ENCODE measurements at places on chromosomes 5 and 9.
A peak's percentile ranks its signal among the peaks of the same experiment; 100 is the strongest.

GRCh38 chr5:176365351-176366231 lies at the start of gene ARL10:
ARL10 (plus strand) TSS chr5:176365487; CDS start chr5:176365564, 77 bp downstream.
- no peak within 1 kb of the TSS for H3K27ac ChIP-seq
- peak within 1 kb of the TSS; percentile 83 for H3K4me3 ChIP-seq
- peaks cover 3% of the 10 kb centered on the region for H3K4me1 ChIP-seq
- H3K27me3 ChIP-seq: peaks cover 57% of the 10 kb centered on the region
- peak; percentile 65 for DNase-seq

GRCh38 chr5:172910828-172911627 lies 48.2 kb upstream of the RPL26L1 start:
- DNase-seq: peak; percentile 36
- no peaks in the 10 kb centered on the region for H3K27me3 ChIP-seq
- H3K27ac ChIP-seq: no peak overlapping the region
- 0 out of 2 replicates have a peak, but pooled peaks cover 10% of the 10 kb centered on the region for H3K36me3 ChIP-seq

DNA sequence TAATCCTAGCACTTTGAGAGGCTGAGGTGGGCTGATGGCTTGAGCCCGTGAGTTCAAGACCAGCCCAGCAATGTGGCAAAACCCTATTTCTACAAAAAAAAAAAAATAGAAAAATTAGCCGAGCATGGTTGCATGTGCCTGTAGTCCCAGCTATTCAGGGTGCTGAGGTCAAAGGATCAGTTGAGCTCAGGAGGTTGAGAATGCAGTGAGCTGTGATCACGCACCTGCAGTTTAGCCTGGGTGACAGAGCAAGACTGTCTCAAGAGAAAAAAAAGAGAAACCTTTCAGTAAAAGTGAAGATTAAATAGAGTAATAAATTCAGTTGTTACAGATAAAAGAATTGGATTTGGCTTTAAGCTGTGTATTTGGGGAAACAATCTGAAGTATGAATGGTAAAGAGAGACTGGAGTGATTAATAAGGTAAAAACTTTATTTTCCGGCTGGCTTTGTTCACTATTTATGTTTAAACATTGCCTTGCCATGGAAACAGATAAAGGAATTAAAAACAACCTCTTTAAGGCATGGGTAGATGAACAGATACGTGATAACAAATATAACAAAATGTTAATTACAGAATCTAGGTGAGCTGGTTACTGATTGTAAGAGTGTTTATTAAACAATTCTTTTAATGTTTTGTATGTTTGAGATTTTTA lies 56.0 kb upstream of the PCAT7 start:
- no peaks in the 10 kb centered on the region for H3K4me1 ChIP-seq
- H3K4me3 ChIP-seq: no peak overlapping the region
- H3K27me3 ChIP-seq: no peaks in the 10 kb centered on the region
- H3K36me3 ChIP-seq: no peaks in the 10 kb centered on the region
- DNase-seq: no peak
- H3K27ac ChIP-seq: no peak overlapping the region

- H3K27ac ChIP-seq: no peak overlapping the region
- DNase-seq: no peak
- H3K4me1 ChIP-seq: peaks cover 5% of the 10 kb centered on the region
- peaks cover 8% of the 10 kb centered on the region for H3K36me3 ChIP-seq
- H3K27me3 ChIP-seq: peaks cover 3% of the 10 kb centered on the region
- H3K4me3 ChIP-seq: no peak overlapping the region
Measured at GRCh38 chr9:37897665-37898064, 6.3 kb downstream of the SLC25A51 start.

- DNase-seq: no peak
- H3K27ac ChIP-seq: peak overlapping the region; percentile 40
- H3K4me1 ChIP-seq: peaks cover 3% of the 10 kb centered on the region
- H3K36me3 ChIP-seq: no peaks in the 10 kb centered on the region
Measured at GRCh38 chr5:88836195-88836838, 46.7 kb downstream of the MEF2C start.

DNA sequence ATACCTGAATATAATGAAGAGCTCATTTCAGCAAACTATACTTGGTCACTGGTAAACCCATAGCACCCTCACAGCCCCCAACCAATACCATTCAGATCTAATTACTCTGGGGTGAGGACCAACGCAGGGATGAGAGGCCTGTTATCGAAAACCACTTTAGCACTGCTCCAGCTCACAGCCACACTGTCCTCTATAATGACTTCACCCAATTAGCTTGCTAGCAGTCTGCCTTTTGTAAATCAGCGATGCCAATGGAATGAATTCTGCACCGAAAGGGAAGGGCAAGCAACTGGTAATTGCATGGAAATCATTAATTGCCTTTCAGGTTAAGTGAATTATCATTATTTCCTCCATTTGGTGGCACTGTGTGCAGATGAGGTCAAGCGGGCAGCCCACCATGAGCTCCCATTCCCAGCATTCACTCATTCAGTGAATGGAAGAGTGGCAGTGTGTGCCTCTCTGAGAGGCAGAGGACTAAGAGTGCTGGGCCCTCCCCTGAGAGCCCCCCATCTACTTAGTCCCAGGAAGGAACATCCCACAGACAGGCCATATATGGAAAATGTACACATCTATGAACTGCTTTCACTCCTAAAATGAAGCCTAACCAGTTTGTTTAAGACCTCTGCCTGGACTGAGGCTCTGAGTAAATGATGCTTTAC lies 262.1 kb downstream of the SPOCK1 start:
- H3K4me1 ChIP-seq: no peaks in the 10 kb centered on the region
- no peak overlapping the region for H3K27ac ChIP-seq
- no peak overlapping the region for H3K4me3 ChIP-seq
- no peaks in the 10 kb centered on the region for H3K27me3 ChIP-seq
- no peaks in the 10 kb centered on the region for H3K36me3 ChIP-seq

DNA sequence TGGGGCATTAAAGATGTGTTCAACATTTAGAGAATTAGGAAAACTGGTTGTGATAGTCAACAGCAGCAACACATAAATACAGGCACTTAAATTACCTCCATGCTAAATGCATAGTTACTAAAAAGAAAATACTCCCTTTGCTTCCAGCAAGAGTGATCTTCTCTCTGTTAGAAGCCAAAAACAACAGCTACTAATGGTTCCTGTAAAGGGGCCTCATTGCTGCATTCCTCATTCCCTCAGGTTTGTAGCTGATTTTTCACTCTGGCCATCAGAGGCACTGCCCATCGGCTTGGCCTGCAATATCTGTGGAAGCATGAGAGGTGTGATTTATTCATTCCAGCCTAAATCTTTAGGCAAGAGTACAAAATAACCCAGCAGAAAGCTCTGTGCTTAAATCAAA lies 466.0 kb upstream of the ADAMTS16 start:
- no peak overlapping the region for H3K27ac ChIP-seq
- no peak for DNase-seq
- H3K27me3 ChIP-seq: no peaks in the 10 kb centered on the region
- no peaks in the 10 kb centered on the region for H3K36me3 ChIP-seq

- H3K4me3 ChIP-seq: no peak overlapping the region
- H3K27me3 ChIP-seq: no peaks in the 10 kb centered on the region
- H3K4me1 ChIP-seq: no peaks in the 10 kb centered on the region
- H3K27ac ChIP-seq: no peak overlapping the region
Measured at GRCh38 chr5:143807401-143807800, 4.6 kb upstream of the HMHB1 start.

- H3K4me3 ChIP-seq: peak overlapping the region; percentile 91
- peaks cover 27% of the 10 kb centered on the region for H3K4me1 ChIP-seq
- peak overlapping the region; percentile 68 for H3K27ac ChIP-seq
- peak; percentile 31 for DNase-seq
- no peaks in the 10 kb centered on the region for H3K27me3 ChIP-seq
Measured at GRCh38 chr9:110257097-110257841, 962 bp upstream of the TXN start.

GRCh38 chr5:151779531-151780125 lies 7.9 kb downstream of the G3BP1 start:
- peaks cover 73% of the 10 kb centered on the region for H3K4me1 ChIP-seq
- 0 out of 2 replicates have a peak overlapping the region, but pooled peaks have one; percentile 20 for H3K4me3 ChIP-seq
- 0 out of 2 replicates have a peak overlapping the region, but pooled peaks have one; percentile 8 for H3K27ac ChIP-seq
- no peaks in the 10 kb centered on the region for H3K36me3 ChIP-seq
- DNase-seq: no peak
- H3K27me3 ChIP-seq: no peaks in the 10 kb centered on the region
